ENCODE measurements at places on chromosomes 2 and 18.

- no peak for DNase-seq
These were observed 94.2 kb upstream of the STPG4 start for GRCh38 chr2:47249157-47249900.

DNA sequence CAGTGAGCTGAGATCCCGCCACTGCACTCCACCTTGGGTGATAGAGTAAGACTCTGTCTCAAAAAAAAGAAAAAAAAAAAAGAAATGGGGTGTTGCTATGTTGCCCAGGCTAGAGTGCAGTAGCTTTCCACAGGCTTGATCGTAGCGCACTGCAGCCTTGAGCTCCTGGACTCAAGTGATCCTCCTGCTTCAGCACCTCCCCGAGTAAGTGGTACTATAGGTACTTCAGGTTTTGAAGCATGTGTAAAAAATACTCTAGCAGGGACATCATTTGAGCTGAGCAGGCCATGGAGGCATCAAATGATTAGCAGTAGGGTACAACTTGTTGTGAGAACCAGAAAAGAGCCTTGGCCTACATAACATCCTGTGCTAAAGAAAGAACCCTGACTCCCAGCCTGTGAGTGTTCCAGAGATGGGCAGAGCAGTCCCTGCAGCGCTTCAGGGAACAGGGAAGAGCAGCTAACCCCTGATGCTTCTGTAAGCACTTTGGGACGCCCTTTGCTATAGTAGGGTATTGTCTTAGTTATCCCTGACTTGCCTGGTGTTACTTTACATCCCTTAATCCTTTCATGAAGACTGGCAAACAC lies 119.1 kb downstream of the NEDD4L start:
- DNase-seq, result no peak

GRCh38 chr2:98508709-98509066 lies 64.0 kb downstream of the INPP4A start:
- DNase-seq, result peak; percentile 47

DNA sequence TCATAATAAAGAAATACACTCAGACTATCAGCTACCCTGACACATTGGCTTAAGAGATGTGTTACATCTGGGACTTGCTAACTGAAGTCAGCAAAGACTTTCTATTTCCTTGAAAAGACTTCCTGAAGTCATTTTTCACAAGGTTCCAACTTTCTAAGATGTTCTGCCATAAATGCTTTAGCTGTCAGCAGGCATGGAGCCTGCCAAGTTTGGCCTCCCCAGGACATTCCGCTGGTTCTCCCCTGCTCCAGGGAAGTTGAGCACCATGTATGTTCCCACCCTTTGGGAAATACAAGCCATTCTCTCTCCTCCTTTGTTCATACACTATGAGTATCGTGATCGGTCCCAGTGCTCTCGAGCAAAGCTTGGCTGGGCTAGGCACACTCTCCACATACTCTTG lies 202.7 kb upstream of the CCDC68 start:
- DNase-seq, result no peak

- no peak for DNase-seq
These were observed 307.9 kb upstream of the MEIS1 start for GRCh38 chr2:66127061-66127460.

DNA sequence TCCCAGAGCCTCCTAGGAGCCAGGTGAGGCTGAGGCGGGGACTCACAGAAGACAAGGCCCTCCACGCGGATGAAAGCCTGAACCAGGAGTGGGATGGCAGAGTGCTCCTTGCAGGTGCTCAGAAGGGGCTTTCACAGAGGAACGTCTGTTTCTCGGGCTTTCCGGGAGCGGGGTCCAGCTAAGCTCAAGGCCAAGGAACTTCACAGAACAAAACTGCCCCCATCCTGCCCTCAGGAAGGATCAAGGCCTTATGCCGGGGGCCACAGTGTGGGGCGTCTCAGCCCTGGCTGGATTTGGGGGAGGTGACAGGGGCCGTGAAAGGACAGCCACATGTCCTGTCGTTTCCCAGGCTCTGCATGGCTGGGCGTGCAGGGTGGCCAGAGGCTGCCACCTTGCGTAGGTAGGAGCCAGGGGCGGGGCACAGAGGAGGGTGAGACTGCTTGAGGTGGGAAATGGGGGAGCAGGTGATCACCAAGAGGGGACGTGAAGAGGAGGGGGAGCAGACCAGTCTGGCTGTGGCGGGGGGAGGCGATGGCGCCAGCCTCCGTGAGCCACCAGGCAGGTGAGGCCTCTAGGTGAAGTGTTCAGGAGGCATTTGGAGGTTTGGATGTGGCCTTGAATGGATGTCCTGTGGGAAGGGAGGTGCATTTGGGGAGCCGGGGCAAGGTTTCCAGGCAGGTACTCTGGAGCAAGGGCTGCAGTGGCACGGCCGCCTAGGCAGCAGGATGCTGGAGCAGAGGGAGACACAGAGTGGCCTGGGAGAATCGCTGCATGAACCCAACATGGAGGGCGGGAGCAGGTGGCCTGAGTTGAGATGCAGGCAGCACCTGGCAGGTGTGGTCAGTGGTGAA lies 79.1 kb downstream of the TWIST2 start:
- DNase-seq, result no peak

- DNase-seq, result no peak
These were observed 62.8 kb downstream of the DCC start for GRCh38 chr18:52402814-52403213.

GRCh38 chr2:205293559-205293958 lies 388.7 kb upstream of the NRP2 start:
- DNase-seq, result no peak

GRCh38 chr2:65562890-65563289 lies 130.5 kb upstream of the SPRED2 start:
- DNase-seq, result no peak

GRCh38 chr2:159090514-159091201 lies 122.2 kb downstream of the TANC1 start:
- DNase-seq, result no peak

DNA sequence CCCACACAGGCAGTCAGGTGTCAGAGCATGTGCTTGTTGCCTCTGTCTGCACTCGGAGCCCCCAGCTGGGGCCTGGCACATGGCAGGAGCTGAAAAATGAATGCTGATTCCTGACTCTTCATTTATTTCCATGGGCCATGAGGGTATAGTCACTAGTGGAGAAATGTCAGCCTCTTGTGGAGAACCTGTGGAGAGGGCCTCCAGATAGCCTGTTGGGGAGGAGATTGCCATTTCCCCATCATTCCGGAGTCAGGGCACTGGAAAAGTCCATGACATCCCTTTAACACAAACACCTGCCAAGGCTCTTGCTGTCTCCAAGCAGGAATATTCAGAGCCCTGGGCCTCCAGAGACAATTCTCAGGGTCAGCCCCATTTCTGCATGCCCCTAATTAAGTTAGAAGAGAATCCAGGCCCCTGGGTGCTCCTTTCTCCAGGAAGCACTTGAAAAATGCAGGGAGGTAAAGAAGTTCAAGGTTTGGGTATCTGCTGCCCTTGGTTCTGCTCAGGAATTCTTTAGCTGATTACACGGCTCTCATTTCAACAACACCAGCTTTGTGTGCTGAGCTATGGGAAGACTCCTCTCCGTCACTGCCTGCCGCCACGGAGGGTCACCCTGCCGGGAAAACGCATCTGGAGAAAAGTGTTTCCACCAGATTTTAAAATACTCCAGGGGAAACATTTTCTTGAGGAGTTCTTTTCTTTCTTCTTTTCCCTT lies 311.3 kb downstream of the MYCN start:
- no peak for DNase-seq

- no peak for DNase-seq
These were observed 93.2 kb downstream of the SOCS6 start for GRCh38 chr18:70382017-70382416.

- no peak for DNase-seq
These were observed 7.2 kb upstream of the CCNT2 start for GRCh38 chr2:134911400-134911785.

GRCh38 chr2:3257826-3258225 lies 119.8 kb downstream of the EIPR1 start:
- DNase-seq, result no peak

DNA sequence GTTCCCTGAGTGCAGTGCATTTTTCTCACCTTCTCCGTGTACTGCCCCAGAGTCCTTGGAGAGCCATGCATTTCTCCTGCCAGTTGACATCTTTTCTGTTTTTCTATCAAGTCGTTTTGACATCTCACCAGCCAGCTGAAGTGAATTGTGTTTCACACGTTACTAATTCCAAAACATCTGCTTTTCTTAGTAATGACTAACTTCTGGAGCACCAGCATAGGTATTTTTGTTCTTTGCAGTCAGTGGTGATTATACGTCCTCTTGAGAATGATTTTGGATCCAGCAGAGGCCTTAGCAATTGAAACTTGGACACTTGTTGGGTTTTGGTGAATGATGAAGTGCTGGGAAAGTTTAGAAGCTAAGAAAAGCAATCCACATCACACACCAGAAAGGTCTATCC lies 112.5 kb downstream of the PIK3C3 start:
- no peak for DNase-seq

GRCh38 chr2:6966446-6966940 lies 49.3 kb downstream of the RNF144A start:
- DNase-seq, result no peak

- DNase-seq, result no peak
These were observed 87.9 kb upstream of the MAP4K3 start for GRCh38 chr2:39524756-39525635.

Data from activated T-cell treated with anti-CD3 and anti-CD28 coated beads, Interleukin-2, amount 50 U/mL, for 1 hour (primary cell).